A549 treated with GW870086 at 1 μM for 4 hours (cell line): ENCODE measurements at places on chromosomes 2 and 18. TPM values are rescaled to one million over a fixed set of nuclear protein-coding genes. Genes with fewer than 3 reads are reported as not detected.

Gene KLHL41
- 0.08 to 0.17 TPM (median 0.11 TPM) in 4 of 5 replicates, not detected in the other for total RNA-seq

Gene DCC
- not detected in 5 replicates for total RNA-seq

Gene NEUROD1
- total RNA-seq = not detected in 5 replicates

Gene MROH2A
- 0.09 to 0.21 TPM (median 0.12 TPM) in 3 of 5 replicates, not detected in the others for total RNA-seq

Gene PTPRN
- total RNA-seq = 0.95 to 1.9 TPM (median 1.5 TPM) in 5 replicates

Gene VIT
- not detected in 5 replicates for total RNA-seq

Gene COL5A2
- total RNA-seq = 41.6 to 76.5 TPM (median 71.6 TPM) in 5 replicates

Gene DSC2
- 0.65 to 1.3 TPM (median 1.1 TPM) in 5 replicates for total RNA-seq
